ENCODE measurements at places on chromosomes 11 and 22.

DNA sequence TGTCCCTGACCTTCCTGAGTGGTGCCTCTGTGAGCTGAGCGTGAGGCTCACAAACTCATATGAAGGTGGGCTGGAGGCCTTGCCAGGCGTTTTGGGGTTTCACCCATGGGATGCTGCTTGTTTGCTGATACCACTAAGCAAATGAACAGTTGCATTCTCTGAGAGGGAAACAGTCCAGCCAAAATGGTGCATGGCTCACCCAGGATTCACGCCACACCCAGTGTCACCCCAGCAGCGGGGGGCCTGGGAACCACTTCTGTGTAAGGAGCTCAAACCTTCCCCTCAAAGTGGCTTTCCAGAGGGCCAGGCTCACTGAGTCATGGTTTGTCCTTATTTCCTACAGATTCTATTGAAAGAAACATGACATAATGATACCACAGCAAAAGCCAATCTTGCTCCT lies 928.1 kb downstream of the TBC1D22A start:
- DNase-seq: no peak

GRCh38 chr11:94941131-94941530 lies 32.2 kb downstream of the CWC15 start:
- no peak for DNase-seq

- DNase-seq: no peak
These were observed 9.1 kb upstream of the P4HA3 start for GRCh38 chr11:74320538-74320937.

- no peak for DNase-seq
These were observed 48.5 kb downstream of the PAK1 start for GRCh38 chr11:77425346-77425745.

DNA sequence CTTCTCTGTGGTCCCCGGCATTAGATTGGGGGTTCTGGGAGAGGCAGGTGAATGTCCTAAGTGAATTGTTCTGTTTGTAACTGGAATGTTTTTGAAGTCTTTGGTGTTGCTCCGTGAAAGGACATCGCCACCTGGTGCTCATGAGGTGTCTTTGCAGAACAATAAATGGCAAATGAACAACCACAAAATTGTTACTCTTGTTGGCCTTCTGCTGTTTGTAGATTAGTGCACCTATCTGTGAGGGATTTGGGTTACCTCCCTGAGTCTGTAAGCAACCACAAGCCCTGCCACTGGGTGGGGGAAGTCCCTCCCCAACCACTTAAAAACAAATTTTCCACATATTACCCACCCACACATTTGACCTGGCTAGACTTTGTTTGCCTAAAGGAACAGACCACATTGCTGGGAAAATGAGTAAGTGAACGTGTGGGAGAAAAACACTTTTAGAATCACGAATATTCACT lies 4.7 kb downstream of the MPEG1 start:
- no peak for DNase-seq
